ENCODE measurements at places on chromosomes 11 and 22.

DNA sequence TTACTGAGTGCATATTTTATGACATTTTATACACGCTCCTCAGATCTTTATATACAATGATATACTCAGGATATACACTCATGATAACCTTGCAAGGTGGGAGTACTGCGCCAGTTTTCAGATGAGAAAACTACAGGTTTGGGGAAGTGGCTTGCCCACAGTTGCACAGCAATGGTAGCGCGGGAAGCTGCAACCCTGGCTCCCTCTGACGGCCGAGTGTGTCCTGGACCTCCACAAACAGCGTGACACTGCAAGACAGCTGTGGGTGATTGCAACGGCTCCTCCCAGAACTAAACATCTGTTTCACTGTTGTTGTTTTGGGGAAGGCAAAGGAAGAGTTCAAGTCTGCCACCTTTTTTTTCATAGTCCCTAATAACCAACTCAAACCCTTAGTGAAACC, 47.0 kb downstream of the PACSIN2 start:
- DNase-seq = no peak

DNA sequence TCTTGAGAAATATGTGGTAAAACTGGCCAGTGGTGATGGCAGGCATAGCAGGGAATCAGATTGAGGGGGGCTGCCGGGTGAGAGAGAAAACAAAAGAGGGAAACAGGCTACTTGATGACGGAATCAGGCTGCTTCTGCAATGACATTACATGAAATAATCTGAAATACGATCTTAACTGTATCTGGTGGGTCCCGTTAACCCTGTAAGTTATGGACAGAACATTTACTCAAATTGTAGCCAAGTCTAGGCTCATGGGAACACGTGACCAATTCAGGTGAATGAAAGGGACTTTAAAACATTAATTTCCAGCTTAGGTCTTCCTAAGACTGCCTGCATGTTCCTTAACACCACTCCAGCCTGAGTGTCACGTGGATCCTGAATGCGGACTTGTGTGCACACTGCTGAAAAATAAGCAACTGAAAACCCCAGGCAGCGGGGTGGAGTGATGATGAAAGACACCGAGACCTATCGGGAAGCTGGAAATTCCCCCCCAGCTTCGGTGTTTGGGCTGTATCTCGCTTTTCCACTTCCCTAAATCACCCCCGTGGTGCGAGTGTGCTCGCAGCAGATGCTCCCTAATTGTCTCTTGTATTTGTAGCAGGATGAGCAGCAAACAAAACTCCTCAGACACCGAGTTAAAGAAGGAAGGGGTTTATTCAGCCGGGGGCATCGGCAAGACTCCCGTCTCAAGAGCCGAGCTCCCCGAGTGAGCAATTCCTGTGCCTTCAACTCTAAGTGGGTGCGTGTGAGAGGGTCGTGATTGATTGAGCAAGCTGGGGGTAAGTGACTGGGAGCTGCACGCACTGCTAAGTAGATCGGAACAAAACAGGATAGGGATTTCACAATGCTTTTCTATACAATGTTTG, 145.0 kb upstream of the GRK3 start:
- peak; percentile 90 for DNase-seq

GRCh38 chr22:46736705-46737104, 1.3 kb downstream of the CERK start:
- DNase-seq = no peak

DNA sequence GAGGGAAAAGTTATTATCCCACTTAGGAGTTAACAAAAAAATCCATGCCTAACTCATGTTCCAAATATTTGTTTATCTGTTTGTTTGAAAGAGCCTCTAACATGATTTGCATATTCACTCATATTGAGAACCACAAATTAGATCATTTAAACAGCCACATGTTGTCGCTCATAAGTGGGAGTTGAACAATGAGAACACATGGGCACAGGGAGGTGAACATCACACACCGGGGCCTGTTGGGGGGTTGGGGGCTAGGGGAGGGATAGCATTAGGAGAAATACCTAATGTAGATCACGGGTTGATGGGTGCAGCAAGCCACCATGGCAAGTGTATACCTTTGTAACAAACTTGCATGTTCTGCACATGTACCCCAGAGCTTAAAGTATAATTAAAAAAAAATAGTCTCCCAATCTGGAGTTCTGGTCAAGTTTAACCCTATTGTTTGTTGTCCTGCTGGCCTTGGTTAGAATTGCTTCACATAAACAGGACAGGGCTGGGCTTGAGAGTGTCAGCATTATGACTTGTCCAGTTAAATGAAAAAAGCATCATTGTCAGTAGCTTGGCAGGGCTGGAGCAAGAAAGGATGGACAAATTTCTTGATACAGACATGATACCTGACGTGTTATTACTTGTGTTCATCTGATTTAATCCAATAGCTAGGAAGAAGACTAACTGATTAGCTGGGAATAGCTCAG, 57.8 kb upstream of the PSMA1 start:
- DNase-seq = no peak

GRCh38 chr22:45319324-45319685, 9.6 kb downstream of the FAM118A start:
- DNase-seq = no peak

- DNase-seq = no peak
These were observed 11.2 kb upstream of the RAB3IL1 start for GRCh38 chr11:61928606-61929005.

- no peak for DNase-seq
These were observed 4.1 kb upstream of the C11orf24 start for GRCh38 chr11:68275721-68276507.

DNA sequence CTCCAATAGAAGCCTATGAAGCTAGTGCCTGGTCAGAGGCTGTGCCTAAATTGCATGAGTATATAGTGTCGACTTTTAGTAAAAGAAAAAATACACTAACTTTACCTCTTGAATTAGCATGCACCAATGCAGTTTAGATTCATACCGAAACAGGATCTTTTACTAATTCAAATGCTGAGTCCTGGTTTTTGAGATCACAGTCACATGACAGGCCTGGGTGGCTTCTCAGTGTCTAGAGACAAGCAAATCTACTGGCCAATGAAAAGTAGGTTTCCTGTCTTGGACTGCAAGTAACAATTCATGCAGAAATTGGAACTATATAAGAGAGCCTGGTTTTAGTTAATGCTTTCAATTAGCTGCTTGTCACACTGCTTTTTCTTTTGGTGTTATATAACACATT, 7.2 kb downstream of the ARHGEF12 start:
- DNase-seq = peak; percentile 61

DNA sequence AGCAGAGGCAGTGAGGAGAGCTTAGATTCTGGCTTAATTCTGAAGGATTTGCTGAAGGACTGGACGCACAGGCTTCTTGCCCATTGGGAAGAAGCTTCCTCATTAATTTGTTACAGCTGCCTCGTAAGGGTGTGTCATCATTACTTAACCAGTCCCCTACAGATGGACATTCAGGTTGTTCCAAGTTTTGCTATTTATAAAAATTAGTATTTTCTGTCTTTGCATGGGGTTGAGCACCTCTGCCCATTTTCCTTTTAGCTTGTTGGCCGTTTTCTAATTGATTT, 38.1 kb downstream of the CAPN1 start:
- no peak for DNase-seq

DNA sequence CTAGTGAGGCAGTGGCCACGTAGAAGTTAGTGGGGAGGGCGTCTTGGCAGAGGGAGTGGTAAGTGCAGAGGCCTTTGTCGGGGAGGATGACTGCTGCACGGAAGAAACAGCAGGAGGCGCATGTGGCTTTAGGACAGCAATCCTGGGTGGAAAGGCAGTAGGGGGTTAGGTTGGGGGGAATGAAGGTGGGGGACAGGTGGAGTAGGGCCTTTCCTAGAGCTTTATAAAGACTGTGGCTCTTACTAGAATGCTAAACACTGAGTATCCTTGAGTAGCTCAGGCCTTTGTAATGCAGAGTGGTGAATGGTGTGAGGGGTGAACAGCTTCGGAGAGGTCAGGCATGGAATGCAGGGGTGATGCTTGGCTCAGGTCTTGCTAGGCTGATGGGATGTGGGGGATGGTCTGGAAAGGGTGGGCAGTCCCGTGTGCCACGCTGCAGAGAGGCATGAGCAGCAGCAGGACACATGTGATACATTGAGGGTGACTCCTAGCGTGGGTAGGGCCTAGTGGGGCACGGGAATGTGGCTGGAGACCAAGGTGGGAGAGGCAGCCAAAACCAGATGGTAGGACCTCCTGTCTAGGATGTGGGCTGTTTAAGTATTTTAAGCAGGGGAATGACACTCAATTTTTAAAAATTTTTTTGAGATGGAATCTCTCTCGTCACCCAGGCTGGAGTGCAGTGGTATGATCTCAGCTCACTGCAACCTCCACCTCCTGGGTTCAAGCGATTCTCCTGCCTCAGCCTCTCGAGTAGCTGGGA, 19.2 kb downstream of the AP2A2 start:
- no peak for DNase-seq

- DNase-seq = no peak
These were observed 253.7 kb upstream of the POU2AF2 start for GRCh38 chr11:110991661-110992355.
